CD4-positive, alpha-beta T cell treated with Interleukin-21 for 1 hour (primary cell): ENCODE measurements at places on chromosomes 5 and 9.

DNA sequence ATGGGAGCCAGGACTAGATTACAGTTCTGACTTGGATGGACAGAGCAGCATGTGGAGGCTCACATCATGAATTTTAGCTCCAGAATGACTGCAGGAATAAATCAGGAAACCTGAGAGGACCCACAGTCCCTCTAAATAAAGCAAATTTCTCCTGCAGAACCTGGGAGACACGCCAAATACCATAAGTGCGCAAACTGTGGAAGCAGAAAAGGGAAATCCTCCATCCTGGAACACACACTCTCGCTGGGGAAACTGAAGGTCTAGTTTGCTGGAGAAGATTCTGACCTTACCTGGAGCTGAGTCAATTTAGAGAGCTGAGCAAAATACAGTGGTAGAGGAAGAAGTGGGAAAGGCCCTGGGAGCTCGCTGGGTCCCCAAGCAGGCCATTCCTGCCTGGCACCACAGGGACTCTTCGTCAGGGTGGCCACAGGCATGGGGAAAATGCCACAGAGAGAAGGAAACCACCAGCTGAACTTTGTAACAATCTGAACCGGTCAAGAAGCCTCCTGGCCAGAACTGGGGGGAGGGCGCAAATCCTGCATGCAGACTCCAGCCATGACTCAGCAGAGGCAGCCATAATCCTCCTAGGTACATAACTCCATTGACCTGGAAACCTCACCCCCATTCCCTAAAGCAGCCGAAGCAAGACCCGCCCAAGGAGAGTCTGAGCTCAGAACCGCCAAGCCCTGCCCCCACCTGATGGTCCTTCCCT is 390.9 kb downstream of the LRRC70 start:
- DNase-seq = no peak

- DNase-seq = no peak
Measured at GRCh38 chr9:23677446-23677845, 148.6 kb downstream of the ELAVL2 start.

DNA sequence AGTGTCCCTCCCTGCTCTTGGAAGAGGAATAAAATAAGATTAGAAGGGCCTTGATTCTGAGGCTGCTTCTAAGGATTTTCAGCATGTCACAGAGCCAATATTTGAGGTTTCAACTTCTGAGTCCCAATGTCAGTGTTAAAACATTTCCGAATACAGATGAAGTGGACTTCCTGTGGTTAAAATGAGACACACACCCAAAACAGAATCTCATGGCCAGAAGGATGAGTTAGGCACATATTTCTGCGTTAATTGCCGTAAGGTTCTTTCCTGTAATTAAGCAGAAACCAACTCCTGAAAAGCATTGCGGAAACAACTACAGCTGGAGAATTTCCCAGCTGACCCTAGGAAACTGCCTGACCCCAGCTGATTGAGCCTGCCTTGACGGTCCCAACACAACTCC is 10.4 kb upstream of the ZNF354B start:
- no peak for DNase-seq

GRCh38 chr5:4983701-4984100 is 156.4 kb upstream of the ADAMTS16 start:
- no peak for DNase-seq

- no peak for DNase-seq
Measured at GRCh38 chr5:71836559-71837112, 117.6 kb downstream of the CARTPT start.

GRCh38 chr9:120978987-120979386 is 52.4 kb upstream of the TRAF1 start:
- no peak for DNase-seq

DNA sequence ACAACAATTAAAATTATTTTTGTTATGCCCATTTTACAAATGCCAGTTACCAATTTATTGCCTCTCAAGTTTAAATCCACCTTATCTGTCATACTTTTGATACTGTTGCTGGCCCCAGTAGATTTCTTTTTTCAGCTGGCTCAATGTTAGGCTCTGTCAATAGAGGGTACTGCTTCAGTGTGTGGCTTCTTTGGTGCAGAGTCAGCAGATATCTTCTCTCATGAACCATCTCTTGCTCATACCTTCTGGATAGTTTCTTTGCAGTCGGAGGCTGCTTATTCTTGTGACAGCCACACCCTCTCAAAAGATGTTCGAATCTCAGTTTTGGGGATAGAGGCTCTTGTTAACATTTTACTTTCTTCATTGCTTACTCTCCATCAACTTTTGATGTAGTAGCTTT is 849.9 kb upstream of the SEMA6A start:
- DNase-seq = no peak

DNA sequence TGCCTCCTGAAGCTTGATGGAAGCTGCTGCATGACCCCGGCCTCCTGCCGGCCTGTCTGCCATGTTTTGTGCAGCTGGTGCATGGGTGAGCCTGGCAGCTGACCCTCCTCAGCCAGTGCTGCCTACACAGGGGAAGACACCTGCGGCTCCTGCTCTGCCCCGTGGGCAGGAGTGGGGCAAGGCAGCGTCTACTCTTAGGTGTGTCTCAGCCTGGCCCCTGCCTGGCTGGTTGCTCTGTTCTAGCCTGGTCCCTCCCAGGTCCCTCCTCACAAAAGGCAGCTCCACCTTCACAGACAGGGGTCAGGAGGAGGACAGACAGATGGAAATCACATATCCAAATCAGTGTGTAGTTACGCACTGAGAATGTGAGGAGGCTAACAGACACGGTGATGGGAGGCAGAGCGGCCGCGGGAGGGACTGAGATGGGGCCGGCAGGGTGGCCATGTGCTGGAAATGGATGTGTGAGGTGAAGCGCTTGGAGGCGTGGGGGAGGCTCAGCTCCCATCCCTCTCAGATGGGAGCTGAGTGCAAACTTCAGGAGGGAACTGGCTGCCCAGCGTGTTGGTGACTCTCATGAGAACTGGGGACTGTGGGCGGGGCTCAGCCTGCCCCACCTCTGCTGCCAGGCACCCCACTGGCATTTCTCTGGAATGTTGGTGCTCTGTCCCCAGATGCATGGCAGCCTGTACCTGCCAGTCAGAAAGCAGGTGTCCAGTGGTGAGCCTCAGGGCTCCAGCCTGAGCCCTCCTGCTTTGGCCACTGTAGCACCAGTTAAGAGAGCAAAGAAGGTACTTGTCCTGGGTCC is 43.4 kb downstream of the PPARGC1B start:
- DNase-seq = no peak

- no peak for DNase-seq
Measured at GRCh38 chr5:57002959-57003485, 51.1 kb upstream of the MIER3 start.

DNA sequence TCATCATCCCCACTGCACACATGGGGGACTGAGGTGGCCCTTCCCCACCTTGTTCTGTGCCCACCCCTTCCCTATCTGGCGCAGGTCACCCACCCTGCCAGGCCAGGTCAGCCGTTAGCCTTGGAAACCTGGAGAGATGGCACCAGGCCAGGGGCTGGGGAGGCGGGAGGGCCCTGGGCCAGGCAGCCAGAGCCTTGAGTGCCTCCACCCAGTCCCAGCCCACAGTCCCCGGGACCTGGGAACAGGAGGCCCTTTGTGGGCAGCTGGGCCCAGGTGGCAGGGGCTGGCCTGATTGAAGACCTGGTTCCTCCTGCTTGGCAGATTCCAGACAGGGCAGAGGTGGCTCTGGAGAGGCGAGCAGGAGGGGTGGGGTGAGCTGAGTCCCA is 70.6 kb downstream of the LRSAM1 start:
- no peak for DNase-seq

DNA sequence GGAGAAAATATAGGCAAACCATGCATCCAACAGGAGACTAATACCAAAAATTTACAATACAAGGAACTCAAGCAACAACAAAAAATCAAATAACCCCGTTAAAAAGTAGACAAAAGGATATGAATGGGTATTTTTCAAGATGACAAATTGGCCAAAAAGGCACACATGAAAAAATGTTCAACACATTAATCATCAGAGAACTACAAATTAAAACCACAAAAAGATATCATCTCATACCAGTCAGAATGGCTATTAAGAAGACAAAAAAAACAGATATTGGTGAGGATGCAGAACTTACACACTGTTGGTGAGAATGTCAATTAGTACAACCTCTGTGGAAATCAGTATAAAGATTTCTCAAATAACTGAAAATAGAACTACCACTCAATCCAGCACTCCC is 35.0 kb downstream of the TEX10 start:
- no peak for DNase-seq

DNA sequence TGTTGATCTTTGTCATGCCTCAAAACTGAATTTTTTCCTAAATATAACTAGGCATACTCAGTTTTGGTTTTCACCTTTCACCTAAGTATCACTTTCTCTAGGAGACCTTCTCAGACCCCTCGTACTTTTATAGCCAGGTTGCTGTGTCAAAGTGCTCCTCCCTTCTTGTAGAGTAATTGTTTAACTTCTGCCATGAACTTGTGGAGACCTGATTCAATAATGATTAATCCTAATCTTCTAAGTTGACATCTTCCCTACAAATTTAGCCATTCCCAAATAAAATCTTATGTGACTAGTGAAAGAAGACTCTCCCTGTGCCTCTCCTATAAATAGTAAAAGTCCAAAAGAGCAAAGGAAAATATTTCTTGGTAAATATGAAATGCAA is 159.8 kb downstream of the SPATA31D1 start:
- DNase-seq = no peak

DNA sequence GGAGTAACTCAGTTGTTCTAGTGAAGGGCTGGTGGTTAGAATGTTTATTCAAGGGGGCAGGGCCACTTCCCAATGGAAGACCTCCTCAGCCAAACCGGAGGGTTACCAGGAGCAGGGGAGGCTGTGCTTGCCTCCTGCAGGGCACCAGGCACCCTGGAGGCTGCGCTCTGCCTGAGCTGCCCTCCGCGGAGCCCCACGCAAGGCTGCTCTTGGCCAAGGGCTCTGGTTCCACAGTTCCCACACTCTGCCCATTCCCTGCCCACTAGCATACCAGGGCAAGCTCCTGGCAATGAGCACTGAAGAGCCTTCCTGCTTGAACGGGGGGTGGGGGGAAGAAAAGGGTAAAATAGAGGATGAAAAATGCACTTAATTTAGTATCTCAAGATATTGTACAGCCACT is 35.5 kb upstream of the PTCH1 start:
- no peak for DNase-seq
